ENCODE measurements at places on chromosomes 5 and 9.
A peak's percentile ranks its signal among the peaks of the same experiment; 100 is the strongest.

GRCh38 chr9:121055642-121056143 is 5.6 kb upstream of the C5 start:
- no peak for DNase-seq

GRCh38 chr5:127941646-127942045 is 141.9 kb upstream of the SLC12A2 start:
- DNase-seq = no peak

DNA sequence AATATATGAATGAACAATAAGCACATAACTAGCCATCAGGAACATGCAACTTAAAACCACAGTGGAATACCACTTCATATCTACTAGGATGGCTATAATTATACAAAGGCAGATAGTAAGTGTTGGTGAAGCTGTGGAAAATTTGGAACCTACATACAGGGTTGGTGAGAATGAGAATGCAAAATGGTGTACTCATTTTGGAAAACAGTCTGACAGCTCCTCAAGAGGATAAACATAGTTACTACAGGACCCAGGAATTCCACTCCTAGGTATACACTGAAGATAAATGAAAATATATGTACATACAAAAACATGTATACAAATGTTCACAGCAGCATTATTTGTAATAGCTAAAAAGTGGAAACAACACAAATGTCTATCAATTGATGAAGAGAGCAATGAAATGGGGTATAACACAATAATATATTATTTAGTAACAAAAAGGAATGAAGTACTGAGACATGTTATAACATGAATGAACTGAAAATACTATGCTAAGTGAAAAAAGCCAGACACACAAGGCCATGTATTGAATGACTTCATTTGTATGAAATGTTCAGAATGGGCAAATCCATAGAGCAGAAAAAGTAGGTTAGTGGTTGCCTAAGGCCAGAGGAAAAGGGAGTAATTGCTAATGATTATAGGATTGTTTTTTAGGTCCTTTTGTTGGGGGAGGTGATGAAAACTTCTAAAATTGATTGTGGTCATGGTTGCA is 31.2 kb upstream of the CDK5RAP2 start:
- DNase-seq = no peak

DNA sequence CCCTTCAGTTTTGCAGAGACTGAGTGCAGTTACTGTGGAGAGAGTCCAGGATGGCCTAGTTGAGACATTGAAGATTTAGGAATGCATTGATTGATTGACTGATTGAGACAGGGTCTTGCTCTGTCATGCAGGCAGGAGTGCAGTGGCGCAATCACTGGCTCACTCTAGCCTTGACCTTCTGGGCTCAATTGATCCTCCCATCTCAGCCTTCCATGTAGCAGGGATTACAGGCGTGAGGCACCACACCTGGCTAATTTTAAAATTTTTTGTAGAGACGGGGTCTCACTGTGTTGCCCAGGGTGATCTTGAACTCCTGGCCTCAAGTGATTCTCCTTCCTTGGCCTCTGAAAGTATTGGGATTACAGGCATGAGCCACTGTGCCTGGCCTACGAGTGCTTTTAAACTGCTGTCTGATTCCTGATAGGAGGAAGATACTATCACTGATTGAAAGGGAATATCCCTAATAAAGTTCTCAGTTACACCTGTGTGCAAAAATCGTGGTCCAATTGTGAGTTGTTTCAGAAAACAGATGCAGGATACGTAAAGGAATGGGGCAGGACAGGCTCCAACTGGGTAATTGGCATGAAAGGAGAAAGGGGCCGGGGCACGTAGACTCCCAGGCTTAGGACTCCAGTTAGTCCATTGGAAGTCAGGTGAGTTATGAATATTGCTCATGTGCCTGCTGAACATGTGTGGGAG is 87.5 kb downstream of the KDM4C start:
- DNase-seq = no peak

- no peak for DNase-seq
Observed at GRCh38 chr9:20070336-20070735, 281.5 kb upstream of the SLC24A2 start.

DNA sequence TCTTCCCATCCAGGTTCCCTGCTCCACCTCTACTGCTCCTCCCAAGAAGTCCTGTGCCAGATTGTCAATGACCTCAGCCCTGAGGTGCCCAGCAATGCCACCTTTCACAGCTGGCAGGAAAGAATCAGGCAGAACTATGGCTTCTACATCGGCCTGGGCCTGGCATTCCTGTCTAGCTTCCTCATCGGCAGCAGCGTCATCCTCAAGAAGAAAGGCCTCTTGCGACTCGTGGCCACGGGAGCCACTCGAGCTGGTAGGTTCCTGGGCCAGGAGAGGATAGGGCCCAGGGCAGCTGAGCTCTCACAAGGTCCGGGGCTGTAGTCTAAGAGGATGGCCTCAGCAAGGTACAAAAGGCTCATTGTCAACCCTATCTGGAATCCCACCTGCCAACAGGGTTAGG is 3.1 kb downstream of the NIPAL4 start:
- no peak for DNase-seq

DNA sequence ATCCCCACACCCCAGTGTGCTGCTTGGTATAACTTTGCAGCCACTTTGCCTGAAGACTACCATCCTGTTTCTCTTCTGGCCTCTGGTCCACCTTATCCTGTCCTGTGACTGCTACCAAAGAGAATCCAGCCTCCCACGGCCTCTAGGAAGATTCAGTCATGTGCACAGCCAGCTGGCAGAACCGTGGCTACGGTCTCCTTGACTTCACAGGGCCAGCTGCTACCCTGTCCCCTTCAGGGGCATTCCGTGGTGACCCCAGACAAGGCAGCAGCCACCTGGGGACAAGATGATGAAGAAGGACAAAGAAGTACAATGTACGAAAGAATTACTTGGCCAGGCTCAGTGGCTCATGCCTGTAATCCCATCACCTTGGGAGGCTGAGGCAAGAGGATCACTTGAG is 98.6 kb downstream of the PDE6A start:
- DNase-seq = no peak

GRCh38 chr9:118954857-118955256 is 414.4 kb downstream of the BRINP1 start:
- DNase-seq = no peak

- DNase-seq = no peak
Observed at GRCh38 chr9:92948038-92948534, 763 bp downstream of the FGD3 start.

- DNase-seq = no peak
Observed at GRCh38 chr9:13082796-13083195, 196.7 kb downstream of the MPDZ start.

DNA sequence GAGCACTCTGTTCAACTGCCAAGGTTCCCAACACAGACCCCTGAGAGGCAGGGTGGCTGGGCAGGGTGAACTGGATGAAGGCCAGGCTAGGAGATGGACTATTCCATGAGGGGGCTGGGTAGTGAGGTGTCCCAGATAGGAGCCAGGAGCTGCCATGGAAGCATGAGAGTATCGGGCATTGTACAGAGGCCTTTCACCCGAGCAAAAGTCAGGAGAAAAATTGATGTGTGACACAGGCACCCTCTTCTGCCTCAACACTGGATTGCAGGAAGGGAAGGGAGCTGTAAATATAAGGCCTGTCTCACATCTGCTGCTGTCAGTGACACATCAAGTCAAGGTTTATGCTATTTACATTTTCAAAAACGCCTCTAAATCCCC is 74.6 kb downstream of the UBAP1 start:
- peak; percentile 47 for DNase-seq

GRCh38 chr9:104993291-104993963 is 65.5 kb upstream of the ABCA1 start:
- peak; percentile 25 for DNase-seq

DNA sequence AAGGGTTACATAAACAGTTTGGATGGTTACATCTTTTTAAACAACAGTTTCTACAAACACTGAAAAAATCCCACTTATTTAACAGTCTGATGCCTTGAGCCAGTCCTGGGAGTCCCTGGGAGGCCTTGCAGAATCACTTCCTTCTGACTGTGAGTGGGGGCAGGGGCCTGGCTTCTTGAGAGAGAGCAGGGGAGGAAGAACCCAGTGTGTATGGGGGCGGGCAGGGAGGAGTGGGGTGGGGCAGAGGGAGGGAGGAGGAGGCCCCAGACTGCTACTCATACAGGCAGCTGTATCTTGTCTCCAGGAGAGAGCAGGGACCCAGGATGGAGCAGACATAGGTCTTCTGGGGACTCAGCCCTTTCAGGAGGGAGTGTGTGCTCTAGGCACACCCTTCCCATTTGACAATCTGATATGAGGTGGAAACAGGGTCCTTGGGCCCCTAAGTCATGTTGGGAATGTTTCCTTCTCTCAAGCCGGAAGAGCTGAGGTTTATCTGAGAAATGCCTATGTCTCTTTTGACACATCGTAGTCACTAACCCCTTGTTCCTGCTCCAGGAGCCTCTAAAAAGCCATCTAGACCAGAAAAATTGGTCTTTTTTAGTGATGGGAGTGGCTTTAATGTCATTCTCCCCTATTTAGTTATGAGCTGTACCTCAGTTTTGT is 52.8 kb downstream of the IRF1 start:
- peak; percentile 39 for DNase-seq

- DNase-seq = no peak
Observed at GRCh38 chr5:54108136-54108535, 202.2 kb downstream of the ARL15 start.

DNA sequence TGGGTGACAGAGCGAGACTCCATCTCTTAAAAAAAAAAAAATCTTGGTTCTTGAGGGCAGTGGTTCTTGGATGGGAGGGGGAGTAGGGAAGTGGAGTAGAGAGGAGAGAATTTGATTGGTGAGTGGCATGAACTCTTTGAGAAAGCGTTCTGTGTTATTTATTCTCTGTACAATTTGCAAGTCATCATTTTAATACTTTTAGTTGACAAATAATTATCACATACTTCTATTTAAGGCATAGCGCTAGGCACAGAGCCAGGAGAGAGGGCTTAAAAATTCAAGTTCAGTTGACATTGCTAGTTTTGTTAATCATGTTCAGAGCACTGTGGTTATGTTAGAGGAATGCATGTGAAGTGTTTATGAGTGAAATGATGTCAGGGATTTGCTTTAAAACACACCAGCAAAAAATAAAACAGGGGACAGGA is 24.6 kb downstream of the HSDL2 start:
- no peak for DNase-seq

- DNase-seq = no peak
Observed at GRCh38 chr9:133656211-133657119, 20.3 kb downstream of the DBH start.

GRCh38 chr5:149256451-149256850 is 15.2 kb upstream of the AFAP1L1 start:
- no peak for DNase-seq

DNA sequence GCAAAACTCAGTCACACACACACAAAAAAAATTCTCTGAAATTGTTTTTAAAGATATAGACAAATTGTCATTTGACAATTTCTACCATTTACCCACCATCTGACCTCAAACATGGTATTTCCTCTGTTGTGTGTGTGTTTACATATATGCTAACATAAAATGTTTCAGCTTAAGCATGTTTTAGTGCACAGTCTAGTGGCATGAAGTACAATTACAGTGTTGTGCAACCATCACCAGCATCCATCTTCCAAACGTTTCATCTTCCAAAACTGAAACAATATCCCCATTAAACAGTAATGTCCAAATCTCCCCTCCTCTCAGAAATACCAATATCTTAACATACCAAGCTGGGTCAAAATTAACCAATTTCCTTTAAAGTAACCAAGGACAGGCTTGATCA is 65.2 kb downstream of the MYO10 start:
- no peak for DNase-seq

- no peak for DNase-seq
Observed at GRCh38 chr9:17090041-17090440, 44.8 kb upstream of the CNTLN start.

- DNase-seq = no peak
Observed at GRCh38 chr9:18622186-18622836, 148.4 kb downstream of the ADAMTSL1 start.

- no peak for DNase-seq
Observed at GRCh38 chr9:8724284-8725018, 924.9 kb upstream of the DMAC1 start.

DNA sequence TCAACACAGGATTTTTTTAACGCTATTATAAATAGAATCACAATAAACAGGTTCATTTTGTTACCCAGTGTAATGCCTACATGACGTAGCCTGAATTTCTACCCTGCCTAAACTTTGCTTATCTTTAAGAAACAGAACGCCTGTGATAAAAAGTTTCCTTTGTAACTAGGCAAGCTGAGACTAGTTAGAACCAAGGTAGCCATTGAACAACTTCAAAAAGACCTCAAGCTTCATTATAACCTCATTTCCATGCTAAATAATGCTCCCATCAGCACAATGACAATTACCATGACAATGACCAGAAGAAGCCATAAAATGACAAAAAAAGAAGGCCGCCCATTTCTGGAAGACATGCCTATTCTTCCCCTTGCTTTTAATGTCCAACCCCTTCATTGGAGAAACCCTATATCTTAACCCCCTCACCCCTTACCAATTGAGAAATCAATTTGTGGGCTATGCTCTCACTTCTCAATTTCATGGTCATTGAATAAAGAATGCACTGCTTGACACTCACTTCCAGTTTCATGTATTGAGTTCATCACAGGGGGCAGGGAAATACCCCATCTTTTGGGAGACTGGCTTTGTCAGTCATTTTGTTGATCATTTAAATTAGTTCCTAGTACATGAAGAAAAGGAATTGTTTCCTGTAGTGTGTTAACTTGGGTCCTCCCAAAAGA is 276.8 kb downstream of the MCTP1 start:
- no peak for DNase-seq

GRCh38 chr5:84791138-84791537 is 406.5 kb upstream of the EDIL3 start:
- DNase-seq = no peak

DNA sequence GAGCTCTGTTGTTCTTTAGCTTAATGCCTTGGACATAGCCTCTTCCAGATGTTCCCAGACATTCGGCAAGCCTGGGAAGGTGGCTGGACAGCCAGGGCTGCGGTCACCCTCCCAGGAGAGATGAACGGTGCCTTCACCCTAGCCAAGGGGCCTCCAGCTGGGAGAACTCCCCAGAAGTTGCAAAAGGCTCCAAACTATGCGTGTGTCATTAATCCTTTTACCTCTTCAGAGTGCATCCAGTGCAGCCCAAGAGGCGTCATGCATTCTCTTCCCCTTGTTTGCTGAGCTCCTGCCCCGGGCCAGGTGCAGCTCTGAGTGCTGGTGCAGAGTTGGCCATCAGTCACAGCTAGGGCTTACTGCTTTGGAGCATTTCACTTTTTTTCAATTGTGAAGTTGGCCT is 22.8 kb downstream of the HMCN2 start:
- DNase-seq = no peak

DNA sequence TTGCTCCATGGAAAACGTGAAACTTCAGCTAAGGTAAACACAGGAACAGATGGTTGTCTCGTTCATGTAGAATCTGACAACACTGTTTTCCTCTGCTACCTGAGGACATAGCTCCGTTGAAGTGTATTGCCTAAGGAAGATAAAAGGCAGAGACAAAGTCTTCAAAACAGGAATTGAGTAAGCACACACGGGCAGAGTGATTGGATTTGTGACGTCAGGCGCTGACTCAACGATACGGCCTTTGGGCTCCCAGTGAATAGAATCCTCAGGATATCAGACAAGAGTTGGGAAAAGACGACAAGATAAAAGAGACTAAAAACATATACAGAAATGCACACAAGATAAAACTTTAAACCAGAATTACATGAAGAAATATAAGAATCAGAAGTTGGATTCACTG is 787.1 kb upstream of the CTNND2 start:
- DNase-seq = no peak

- DNase-seq = no peak
Observed at GRCh38 chr5:72925336-72926010, 30.4 kb upstream of the FCHO2 start.
